ENCODE measurements at places on chromosomes 2 and 18.

DNA sequence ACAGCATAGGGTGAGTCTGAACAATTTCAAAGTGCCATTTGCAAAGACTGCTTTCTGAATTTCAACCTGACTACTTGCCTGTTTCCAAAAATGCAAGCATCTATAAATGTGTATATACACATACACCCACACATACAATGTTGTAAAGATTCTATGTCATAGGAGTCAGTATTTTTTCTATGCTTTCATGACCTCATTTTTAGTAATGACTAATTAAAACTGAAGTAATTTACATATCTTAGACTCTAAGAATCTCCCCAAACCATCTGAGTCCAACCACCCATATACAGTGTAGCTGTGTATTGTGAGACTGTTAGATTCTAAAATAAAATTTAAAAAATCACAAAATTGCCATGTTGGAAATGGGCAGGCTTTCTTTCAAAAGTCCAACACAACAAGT lies 162.0 kb upstream of the STK17B start:
- no peak for DNase-seq

DNA sequence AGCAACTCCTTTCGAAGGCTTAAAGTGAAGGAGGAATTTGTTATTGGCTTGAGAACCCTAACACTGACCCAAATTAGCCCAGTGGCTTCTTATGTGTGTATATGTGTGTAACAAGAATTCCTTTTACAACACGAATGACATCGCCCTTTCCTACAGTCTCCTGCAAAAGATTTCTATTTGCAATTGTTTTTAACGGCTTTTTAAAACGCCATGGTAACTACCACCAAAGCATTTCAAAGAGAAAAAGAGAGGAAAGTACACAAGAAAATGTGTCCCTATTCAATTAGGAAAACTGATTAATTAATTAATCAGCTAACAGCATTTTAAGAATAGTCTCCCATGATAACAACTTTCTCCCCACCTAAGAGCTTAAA lies 58.1 kb downstream of the PAX3 start:
- DNase-seq: no peak

GRCh38 chr2:183025993-183026392 lies 12.3 kb downstream of the NCKAP1 start:
- no peak for DNase-seq

GRCh38 chr2:148557844-148558436 lies 86.6 kb upstream of the EPC2 start:
- DNase-seq: no peak

DNA sequence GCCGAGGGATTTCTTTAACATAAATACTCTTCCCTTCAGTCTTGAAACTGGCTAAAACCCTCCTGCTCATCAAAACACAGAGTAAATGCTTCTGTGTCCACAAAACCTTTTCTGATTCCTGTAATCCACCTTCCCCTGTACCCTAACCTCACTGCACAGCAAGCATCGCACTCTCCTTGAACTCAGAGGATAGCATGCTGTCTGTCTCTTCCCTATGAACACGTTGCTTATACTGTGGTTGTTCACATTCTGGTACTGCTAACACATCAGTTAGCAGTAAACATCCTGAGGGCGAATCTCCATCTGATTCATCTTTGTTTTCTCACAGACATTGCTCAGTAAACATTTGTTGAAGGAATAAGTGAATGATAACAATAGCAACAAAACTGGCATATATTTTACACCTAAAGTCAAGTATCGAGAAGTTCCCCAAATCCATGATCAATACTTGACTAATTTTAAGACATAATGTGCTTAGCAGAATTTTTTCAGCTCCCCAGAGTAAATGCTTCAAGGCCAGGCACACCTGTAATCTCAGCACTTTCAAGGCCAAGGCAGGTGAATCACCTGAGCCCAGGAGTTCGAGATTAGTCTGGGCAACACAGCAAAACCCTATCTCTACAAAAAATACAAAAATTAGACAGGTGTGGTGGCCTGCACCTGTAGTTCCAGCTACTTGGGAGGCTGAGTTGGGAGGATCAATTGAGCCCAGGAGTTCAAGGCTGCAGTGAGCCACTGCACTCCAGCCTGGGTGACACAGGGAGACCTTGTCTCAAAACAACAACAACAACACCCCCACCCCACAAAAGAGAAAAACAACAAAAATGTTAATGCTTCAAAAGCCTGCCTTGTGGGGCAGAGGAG lies 45.6 kb upstream of the LPIN2 start:
- no peak for DNase-seq
